Right cardiac atrium (tissue), 5 donors: ENCODE measurements at places on chromosomes 6 and 20. TPM values are rescaled to one million over a fixed set of nuclear protein-coding genes. Genes with fewer than 3 reads are reported as not detected.
A peak's percentile ranks its signal among the peaks of the same experiment; 100 is the strongest.

DNA sequence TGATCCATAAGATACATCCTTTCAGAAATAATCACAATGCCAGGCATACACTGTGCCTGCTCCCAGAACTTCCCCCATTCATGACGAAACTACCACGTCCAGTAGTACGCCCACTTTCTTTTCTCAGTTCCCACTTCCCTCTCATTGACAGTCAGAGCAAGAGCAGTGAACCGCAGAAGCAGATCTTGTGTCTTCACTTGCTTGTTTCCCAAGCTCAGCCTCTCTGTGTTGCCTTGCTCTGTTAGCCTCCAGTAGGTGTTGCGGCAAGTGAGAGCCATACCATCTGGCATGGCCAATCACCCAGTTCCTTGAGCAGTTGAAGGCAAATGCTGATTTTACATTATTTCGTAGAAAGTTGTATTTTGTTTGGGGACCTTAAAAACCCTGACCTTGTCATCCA is 11.7 kb downstream of the UST start:
- DNase-seq: no peak

DNA sequence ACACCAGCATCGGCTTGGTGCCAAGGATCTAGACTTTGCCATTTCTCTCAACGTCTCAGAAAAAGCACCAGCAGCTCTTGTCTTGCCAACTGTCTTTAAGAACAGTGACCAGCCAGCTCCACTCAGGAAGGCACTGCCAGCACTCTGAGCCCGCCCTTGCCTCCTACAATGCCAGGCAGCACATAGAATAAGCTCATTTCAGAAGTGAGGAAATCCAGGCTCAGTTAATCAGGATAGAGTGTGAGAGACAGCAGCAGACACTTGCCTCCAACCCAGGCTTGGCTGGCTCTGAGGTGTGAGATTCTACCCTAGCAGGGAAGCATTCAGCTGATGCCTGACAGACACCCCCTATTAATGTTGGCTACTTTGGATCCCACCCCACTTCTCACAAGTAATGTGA is 4.3 kb upstream of the SYNDIG1 start:
- peak; percentile 38 for DNase-seq

- DNase-seq: no peak
Measured at GRCh38 chr20:4546786-4547185, 174.9 kb upstream of the PRND start.

- DNase-seq: peak; percentile 94
Measured at GRCh38 chr6:34531580-34532201, 24.4 kb downstream of the SPDEF start.

DNA sequence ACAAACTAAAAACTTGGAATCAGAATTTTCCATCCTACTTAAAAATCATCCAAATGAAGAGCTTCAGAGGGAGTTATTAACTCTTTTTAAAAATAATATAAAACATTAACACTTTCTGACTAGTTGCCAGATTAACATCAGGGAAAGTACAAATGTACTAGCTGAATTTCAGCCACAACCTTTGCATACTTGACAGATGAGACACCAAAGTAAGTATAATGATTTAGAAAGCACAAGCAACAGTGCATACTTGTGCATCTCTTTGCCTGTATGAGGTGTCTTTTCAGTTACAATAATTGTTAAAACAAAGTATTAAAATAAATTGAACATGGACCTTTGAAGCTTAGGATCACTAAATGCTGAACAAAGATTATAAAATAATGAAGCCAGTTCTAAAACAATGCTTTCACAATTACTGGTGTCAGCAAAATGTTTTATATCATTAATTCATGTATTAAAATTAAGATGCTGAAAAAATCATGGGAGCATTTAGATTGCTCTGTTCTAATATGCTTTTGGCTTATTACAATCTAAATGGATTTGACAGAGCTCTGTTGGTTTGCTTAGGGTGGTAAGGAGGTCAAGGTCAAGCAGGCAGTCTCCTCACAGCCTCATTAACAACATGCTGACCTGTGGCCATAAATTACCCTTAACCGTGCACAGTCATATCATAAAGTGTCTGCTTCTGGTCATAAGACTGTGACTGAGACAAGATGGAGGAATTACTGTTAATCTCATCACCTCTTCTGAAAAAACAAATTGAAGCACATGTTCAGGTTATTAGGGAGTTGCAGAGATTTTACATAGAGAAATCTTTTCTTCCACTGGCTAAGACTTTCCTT is 15.1 kb downstream of the RNF217 start:
- DNase-seq: no peak

DNA sequence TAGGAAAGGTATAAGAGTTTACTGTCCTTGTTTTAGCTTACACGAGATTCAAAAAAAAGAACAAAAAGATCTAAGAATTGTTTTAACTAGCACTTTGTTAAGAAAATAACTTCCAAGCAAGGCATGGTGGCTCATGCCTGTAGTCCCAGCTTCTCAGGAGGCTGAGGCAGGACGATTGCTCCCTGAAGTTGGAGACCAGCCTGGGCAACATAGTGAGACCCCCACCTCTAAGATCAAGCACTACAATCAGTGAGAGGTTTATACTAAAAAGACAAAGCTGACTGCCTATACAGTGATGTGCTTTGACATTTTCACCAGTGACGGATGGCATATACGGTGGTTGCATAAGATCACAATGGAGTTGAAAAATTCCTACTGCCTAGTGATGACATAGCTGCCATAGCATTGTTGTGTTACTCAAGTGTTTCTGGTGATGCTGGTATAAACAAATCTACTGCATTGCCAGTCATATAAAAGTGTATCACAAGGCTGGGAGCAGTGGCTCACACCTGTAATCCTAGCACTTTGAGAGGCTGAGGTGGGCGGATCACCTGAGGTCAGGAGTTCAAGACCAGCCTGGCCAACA is 68.6 kb downstream of the B4GALT5 start:
- no peak for DNase-seq

The C20orf204 gene
- 0.82 TPM for total RNA-seq

The PPP1R10 gene
- total RNA-seq: 40.7 TPM
